ENCODE measurements at places on chromosomes 1 and 21.

DNA sequence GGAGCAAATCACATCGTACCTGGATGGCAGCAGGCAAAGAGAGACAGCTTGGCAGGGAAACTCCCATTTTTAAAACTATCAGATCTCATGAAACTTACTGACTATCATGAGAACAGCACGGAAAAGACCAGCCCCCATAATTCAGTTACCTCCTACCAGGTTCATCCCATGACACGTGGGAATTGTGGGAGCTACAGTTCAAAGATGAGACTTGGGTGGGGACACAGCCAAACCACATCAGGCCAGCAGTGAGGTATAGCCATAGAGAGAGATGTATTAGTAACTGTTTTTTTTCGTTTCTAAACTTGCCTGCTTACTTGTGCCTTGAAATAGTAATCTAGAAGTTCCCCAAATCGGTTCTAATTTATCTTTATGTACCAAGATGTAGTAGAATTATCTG is 48.9 kb downstream of the AK4 start:
- DNase-seq: no peak

DNA sequence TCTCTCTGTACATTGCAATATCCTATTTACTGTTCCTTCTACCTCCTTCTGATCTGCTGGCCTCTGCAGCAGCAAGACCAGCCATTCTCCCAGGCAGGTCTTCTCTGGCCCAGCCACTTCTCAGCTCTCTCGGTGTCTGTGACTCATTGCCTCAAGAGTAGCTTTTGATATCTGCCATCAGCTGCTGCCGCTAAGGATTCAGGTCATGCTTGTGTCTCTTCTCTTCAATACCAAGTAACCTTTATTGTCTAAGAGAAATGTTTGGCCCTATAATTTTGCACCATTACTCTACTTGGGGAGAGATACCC is 101.8 kb downstream of the TMEM53 start:
- no peak for DNase-seq

DNA sequence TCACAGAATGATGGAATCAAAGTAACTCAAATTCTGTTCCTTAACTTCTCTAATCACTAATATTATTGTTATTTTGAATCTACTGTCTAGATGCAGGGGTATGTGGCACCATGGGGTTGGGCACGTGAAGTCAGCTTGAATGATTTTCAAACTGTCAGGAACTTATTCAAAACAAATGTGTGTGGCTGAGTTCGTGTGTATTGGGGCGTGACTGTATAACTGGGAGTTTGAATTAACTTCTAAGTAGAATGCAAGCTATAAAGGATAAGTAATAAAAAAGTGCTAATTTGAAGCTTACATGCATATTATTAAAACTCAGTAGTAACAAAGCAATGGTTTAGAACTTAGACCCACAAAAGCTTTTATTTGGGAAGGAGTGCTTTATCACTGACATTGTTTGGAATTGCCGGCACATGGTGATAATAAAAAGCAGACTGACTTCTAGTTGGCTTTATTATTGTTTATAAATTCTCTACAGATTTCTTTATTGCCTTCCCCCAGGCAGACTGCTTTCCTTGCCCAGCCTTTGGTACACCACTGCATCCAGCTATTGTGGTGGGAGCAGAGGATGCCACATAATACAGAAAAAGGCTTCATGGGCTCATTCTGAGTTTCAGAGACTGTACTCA is 84.3 kb downstream of the TENT5C start:
- DNase-seq: no peak

GRCh38 chr1:53315456-53316423 is 12.1 kb downstream of the LRP8 start:
- no peak for DNase-seq

DNA sequence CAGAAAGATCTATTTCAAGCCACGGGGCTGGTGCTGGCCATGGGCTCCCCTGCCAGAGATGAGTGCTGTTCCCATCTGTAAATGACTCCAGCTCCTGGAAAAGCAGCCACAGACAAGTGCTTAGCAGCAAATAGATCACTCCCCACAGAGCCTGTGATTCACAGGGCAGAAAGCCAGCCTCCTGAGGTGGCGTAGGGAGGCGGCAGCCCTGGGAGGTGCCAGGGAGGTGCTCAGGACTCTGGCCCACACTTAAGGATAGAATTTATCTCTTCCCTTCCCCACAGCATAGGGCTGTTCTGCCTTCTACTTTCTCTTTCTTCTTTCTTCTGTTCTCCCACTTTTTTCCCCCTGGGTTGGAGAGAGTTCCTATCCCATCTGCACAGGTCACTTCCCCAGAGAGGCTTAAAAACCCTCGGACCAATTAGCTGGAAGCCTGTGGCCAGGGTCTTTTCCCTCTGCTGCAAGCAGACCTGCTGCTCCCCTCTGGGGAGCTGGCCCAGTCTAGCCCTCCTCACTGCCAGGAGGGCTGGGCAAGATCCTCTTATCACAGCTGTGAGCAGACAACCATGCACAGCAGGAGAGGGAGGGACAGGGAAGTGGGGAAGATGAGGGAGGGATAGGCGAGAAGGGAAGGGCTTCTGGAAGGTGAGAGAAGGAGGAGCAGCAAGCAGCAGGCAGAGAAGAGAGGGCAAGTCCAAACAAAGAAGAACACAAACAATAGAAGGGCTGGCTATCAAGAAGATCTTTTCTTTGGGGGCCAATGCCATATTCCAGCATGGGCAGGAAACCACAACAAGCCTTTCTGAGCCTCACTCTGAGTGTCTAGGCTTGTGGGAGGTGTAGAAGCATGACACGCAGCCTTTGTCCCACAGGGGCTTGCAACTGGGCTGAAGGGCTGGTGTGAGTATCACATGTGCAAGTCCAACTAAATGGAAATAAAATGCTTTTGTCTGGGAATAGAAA is 41.0 kb downstream of the KCND3 start:
- DNase-seq: no peak

DNA sequence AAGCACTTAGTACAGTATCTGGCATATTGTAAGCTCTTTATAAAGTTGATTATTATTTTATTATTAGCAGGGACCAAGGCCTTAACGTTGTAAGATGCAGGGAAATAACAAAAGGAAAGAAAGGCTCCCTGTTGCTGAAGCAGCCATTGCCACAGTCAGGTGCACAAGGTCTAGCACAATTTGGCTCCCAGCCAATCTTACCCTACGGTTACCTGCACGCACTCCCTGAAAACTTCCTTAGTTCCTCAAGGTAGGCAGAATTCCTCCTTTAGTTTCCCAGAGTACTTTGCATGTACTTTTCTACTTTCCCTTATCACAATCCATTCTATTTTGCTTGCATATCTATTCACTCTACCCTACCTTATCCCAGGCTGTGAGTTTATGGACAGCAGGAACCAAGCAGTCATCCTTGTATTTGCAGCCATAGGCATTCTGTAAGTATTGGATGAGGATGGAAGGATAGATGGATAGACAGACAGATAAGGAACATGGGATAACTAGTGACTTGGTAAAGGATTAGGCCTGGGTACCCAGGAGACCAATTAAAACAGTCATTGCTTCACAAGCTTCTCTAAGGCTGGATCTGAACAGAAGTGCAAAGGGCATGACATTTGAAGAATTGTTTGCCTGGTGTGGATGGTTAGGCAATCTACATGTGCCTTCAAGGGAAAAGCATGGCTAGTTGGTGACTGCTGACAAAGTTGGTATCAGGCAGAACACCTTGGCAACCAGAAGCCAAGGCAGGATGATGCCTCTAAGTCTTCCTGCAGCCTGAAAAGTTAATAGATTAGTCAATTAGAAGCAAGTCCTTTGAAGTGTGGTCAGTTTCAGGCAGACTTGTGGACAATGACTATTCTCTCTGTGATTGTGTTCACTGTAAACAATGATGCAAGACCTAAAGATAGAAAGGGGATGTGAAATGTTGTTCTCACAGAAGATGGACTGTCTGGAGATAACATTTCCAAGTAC is 20.8 kb upstream of the JAK1 start:
- DNase-seq: no peak

GRCh38 chr1:39391691-39392679 is 99.5 kb upstream of the BMP8A start:
- no peak for DNase-seq

DNA sequence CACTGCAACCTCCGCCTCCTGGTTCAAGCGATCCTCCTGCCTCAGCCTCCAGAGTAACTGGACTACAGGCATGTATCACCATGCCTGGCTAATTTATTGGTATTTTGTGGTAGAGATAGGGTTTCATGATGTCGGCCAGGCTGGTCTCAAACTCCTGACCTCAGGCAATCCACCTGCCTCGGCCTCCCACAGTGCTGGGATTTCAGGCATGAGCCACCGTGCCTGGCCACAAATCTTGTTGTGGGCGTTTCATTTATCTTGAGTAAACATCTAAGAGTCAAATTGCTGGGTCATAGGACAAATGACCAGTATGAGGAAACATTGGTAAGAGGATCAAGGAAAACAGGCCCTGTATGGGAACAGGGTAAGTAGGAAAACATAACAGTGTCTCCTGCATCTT is 17.9 kb downstream of the TMEM200B start:
- no peak for DNase-seq

GRCh38 chr1:206952171-206952570 is 5.9 kb upstream of the PIGR start:
- no peak for DNase-seq

GRCh38 chr1:66415281-66415680 is 118.7 kb upstream of the SGIP1 start:
- DNase-seq: no peak

DNA sequence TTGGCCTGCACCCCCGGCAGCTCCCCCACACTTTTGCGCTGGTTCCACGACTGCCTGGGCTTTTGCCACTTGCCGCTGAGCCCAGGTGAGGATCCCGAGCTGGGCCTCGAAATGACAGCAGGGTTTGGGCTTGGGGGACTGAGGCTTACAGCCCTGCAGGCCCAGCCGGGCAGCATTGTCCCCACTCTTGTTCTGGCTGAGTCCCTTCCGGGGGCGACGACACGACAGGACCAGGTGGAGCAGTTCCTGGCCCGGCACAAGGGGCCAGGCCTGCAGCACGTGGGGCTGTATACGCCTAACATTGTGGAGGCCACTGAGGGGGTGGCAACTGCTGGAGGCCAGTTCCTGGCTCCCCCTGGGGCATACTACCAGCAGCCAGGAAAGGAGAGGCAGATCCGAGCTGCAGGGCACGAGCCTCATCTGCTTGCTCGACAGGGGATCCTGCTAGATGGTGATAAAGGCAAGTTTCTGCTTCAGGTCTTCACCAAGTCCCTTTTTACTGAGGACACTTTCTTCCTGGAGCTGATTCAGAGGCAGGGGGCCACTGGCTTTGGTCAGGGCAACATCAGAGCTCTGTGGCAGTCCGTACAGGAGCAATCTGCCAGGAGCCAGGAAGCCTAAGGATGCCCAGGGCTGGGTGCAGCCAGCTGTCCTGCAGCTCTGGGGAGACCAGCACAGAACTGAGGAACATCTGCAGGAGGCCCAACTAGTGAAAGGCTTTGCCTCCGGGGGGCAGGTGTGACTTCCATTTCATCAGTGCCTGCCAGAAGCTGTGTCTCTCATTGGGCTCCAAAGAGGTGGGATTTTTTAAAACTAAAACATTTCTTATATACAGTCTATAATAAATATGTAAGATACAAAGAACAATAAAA is 1.2 kb downstream of the HPDL start:
- DNase-seq: no peak

GRCh38 chr1:77399250-77400086 is 117.6 kb downstream of the AK5 start:
- no peak for DNase-seq

DNA sequence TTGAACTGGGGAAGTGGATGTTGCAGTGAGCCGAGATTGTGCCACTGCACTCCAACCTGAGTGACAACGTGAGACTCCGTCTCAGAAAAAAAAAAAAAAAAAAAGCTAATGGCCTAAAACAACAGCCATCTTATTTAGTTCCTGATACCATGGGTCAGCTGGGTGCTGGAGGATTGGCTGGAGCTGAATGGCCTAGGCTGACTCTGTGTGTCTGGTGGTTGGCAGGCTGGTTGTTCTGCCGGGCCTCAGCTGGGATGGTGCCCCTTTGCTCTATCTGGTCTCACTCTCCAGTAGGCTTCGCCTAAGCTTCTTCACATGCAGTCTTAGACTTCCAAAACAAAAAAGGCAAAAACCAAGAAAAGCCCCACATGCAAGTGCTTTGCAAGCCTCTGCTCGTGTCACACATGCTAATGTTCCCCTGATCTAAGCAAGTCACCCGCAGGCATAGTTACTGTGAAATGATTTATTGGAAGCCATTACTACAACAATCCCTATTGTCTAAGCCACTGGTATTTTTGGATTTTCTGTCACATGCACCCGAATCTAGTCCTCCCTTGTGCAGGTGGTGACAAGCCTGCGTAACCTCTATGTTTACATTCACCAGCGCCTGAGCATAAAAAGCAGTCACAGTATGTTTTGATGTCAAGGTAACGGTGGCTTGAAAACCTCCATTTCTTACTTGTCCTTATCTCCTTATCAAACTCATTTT is 39.6 kb upstream of the KANK4 start:
- no peak for DNase-seq

GRCh38 chr21:33942426-33942825 is 26.8 kb upstream of the ATP5PO start:
- DNase-seq: no peak

GRCh38 chr1:233295975-233296322 is 424 bp upstream of the PCNX2 start:
- no peak for DNase-seq

GRCh38 chr1:168964478-168964877 is 142.0 kb upstream of the ATP1B1 start:
- DNase-seq: no peak

- DNase-seq: no peak
Observed at GRCh38 chr1:151472856-151473731, 13.8 kb upstream of the POGZ start.

GRCh38 chr1:31505911-31506497 is 70.3 kb upstream of the TINAGL1 start:
- no peak for DNase-seq

GRCh38 chr1:184682956-184683355 is 71.7 kb downstream of the EDEM3 start:
- DNase-seq: no peak

- no peak for DNase-seq
Observed at GRCh38 chr1:50985094-50985493, 15.0 kb downstream of the CDKN2C start.

DNA sequence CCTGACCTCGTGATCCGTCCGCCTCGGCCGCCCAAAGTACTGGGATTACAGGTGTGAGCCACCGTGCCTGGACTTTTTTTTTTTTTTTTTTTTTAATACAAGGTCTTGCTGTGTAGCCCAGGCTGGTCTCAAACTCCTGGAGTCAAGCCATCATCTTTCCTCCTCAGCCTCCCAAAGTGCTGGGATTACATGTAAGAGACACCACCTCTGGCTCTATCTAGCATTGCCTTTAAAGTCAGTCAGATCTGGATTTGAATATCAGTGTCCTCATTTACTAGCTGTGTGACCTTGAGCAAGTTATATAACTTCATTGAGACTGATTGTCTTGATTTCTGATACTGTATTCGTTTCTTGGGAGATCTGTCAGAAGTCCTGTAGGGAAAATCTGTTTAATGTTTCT is 6.6 kb downstream of the MAP3K21 start:
- DNase-seq: no peak
